ENCODE measurements at places on chromosomes 5 and 9. TPM values are rescaled to one million over a fixed set of nuclear protein-coding genes. Genes with fewer than 3 reads are reported as not detected.
A peak's percentile ranks its signal among the peaks of the same experiment; 100 is the strongest.

GRCh38 chr9:127778280-127779135 is at the start of gene SH2D3C:
TSS of gene SH2D3C (minus strand) at chr9:127778666. CDS start at chr9:127778627, 39 bp downstream.
- DNase-seq, result peak; percentile 76

- DNase-seq, result no peak
Observed at GRCh38 chr5:114419067-114419388, 57.2 kb downstream of the KCNN2 start.

GRCh38 chr5:68409259-68409658 is 193.7 kb downstream of the PIK3R1 start:
- no peak for DNase-seq

The GMCL2 gene
- polyA plus RNA-seq, result not detected

DNA sequence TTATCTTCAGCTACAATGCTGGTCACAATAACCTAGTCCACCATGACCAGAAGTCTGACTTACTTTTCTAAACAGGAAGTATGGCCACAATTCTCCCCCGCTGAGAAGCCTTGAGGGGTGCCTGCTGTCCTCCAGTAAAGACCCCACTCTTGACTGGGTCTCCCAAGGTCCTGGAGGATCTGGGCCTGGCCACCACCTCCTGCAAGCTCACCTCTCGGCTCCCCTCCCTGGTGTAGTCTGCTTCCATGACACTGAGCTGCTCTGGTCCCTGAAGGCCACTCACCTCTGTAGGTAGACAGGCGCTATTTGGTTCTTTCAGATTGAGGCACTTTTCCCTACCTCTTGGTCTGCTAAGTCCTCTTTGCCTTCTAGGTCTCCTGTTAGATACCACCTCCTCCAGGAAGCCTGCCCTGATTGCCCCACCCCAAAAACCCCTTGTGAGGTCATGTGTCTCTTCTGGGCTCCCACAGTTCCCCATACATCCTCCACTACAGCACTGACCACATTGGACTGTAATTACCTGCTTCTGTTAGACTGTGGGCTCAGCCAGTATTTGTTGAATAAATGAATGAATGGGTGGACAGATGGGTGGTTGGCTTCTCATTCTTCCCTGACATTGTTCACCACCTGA is 62.6 kb upstream of the IER5L start:
- no peak for DNase-seq

The SLC34A1 gene
- polyA plus RNA-seq, result not detected

- DNase-seq, result no peak
Observed at GRCh38 chr9:129776566-129776937, 23.7 kb upstream of the PTGES start.

The C5orf52 gene
- polyA plus RNA-seq, result not detected

The GABRA6 gene
- not detected for polyA plus RNA-seq

DNA sequence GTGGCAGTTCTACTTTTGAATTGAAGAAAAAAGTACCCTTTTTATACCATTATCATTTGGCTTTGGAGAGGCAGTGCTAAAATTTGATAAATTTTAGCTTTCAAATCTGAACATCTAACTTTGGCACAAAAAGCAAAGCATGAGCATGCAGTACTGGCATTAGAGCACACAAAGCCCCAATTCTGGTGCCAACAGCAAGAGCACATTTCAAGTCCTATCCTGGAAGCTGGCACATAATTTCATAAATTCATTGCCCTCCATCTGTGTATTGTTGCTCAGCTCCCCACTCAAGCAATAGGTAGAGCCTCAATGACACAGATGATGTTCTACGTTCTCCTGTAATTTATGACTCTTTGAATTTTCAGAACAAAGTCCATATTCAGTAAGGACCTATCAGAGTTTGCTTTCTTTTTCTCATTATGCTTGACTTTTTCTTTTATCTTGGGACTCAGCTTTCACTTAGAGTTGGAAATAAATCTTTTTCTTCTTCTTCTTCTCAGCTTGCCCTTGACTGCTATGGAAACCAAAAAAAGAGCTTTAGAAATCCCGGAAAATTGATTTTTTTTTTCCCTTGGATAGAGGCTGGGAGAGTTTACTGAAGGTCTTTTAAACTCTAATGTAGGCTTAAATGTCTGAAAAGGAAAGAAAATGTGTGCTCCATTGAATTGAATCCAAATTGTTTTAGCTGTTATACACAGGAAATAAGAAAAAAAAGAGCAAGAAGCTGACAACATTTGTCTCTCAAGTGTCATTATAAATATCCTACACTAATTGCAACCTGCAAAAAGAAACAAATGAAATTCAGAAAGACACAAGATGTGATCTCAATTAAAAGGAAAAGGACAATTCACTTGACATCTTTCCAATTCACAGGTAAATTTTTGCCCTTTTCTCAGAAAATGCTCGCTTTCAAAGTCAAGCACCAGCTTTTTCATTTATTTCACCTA is 380.8 kb upstream of the CDH18 start:
- no peak for DNase-seq

- peak; percentile 44 for DNase-seq
Observed at GRCh38 chr9:114898741-114899140, 31.6 kb downstream of the TNFSF8 start.

DNA sequence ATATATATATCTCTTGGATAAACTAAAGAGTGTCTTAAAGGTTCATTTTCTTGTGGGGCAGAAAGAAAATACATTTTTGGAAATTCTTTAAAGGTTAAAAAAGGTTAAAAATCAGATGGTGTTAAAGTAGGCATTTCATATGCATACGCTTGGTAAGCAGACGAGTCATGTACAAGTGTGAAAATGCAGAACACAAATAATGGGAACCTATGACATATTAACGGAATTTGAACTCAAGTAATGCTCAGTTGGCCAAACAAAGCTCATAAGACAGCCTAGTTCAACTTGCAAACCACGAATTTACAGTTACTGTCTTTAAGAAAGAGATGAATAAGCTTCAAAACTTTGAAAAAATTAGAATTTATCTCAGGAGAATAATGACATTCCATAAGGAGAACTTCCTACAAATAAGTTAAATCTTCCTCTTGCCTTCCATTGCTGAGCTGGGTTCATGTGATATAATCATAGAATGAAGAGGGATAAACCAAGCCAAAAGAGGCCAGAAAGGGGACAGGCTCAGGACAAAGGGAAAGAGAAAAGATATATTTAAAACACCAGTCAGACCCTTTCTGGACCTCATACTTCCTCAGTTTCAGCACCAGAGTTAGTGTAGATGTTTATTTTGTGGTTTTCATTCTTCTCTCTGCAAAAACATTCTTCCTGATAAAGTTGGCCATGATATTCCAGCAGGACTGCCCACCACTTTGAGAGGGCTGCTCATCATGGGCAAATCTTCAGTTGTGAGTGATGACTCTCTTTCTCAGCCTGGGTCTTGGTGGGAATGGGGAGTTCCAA is 256.7 kb upstream of the CD180 start:
- no peak for DNase-seq

- peak; percentile 92 for DNase-seq
Observed at GRCh38 chr9:129885670-129886106, 50.4 kb downstream of the USP20 start.

DNA sequence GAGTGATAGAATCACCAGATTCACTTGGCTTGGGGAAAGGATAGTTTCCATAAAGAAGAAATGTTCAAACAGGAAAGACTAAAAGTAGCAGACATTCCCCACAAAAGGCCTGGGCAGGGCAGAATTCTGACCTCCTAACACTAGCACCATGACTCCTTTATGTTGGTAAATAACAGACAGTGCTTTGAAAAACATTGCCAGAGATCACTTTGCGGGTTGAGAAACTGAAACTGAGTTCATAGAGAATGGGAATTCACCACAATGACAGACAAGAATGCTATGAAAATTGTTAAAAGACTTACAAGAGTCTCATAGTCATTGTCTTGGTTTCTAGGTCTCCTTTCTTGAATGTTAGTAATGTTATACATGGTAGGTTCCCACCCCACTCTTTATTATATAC is 172.5 kb upstream of the GLRA1 start:
- no peak for DNase-seq

DNA sequence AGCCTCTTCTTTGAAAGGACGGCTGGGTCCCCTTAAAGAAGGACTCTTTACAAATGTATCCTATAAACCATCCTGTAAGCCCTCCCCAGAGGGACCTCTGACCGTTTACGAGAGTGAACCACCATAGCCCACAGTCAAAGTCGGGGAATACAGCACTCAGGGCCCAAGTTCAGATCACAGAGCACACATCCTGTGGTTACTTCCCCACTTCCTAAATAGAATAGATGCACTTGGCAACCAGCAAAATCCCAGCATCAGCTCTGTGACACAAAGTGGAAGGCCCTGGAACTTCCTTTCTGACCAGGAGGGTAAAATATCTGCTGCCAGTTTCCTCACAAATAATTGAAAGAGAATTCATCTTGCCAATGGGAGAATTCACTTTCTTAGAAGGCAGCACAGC is 6.9 kb upstream of the IGFBPL1 start:
- DNase-seq, result no peak

The MVB12B gene
- polyA plus RNA-seq, result 13.4 TPM

GRCh38 chr5:136082390-136083193 is 50.1 kb upstream of the SMAD5 start:
- DNase-seq, result no peak

- DNase-seq, result peak; percentile 24
Observed at GRCh38 chr5:102713682-102714231, 41.3 kb upstream of the PAM start.

- peak; percentile 43 for DNase-seq
Observed at GRCh38 chr9:91060520-91061343, 259.1 kb downstream of the SYK start.

GRCh38 chr5:6847870-6848269 is 134.6 kb downstream of the TENT4A start:
- DNase-seq, result no peak

DNA sequence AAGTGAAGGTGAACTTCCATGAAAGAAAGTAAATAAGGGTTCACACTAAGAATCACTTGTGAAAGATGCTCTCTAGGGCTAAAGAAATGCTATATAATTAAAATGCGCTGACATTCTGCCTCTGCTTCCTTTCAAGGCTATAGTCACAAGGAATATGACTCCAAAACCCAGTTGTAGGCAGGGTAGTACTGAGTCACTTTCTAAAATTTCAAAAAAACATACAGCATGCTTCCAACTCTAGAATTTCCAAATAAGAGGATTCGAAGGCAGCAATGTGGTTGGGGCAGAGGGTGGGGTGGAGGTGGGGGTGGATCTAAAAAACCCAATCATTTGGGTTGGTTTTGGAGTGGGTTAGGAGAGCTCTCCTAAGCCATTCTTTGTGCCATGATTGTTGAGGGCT is 84.6 kb downstream of the HMHB1 start:
- no peak for DNase-seq

The ALAD gene
- polyA plus RNA-seq, result 24.7 TPM
